ENCODE measurements at places on chromosomes 12 and 14.

GRCh38 chr12:95339086-95339788 lies 121.6 kb downstream of the VEZT start:
- no peak for DNase-seq

DNA sequence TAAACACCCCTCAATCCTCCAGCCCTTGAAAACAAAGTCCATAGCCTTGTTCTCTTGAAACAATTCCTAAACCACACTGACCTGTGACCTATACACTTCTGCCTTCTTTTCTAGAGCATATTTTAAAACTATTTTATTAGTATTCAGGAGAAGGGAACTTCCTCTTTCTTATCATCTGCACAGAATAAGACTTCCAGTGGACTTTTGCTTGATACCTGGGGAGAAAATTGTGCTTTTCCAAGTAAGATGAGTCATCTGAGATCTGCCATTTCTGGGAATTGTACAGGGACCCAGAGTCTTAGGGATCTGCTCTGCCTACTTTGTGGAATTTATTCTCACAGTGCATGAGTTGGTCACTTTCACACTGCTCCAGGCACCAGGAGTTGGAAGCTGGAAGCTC lies 10.5 kb upstream of the WNT5B start:
- DNase-seq: no peak

- DNase-seq: no peak
Observed at GRCh38 chr14:51681411-51681810, 29.7 kb downstream of the FRMD6 start.

DNA sequence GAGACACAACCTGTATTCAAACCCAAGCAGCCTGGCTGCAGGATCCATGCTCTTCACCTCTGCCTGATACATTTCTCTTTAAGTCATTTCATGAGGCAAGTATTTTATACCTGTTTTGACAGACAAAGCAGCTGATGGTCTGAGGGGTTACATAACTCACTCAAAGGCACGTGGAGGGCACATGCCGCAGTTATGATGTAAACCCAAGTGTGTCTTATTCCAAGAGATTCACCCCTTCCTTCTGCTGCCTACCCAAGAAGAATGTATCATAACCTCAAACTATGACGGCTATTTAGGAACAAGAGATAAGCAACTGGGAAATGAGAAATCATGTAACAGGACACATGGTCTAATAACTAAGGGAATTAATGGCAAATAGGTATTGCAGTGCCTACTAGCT lies 329.8 kb upstream of the TMPO start:
- no peak for DNase-seq

DNA sequence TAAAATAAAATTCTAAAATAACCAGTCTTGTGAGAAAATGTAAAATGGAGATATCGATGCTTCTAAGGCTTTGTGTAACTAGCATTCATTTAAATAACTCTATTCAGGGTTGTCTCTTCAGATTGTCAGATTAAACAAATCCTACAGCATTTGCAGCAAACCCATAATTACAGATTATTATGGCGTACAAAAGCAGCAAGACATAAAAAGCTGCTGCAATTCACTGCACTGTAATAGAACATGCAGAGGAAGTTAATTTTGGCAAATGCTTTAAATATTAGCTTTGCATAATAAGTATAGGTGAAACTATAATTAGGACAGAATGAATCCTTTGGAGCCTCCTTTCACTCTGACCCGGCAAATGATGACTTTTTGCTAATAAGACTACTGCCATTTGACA lies 98.3 kb downstream of the INSM2 start:
- no peak for DNase-seq

GRCh38 chr12:65152596-65152995 lies 16.8 kb upstream of the LEMD3 start:
- no peak for DNase-seq

- DNase-seq: no peak
Observed at GRCh38 chr12:39672976-39673375, 53.4 kb upstream of the ABCD2 start.

GRCh38 chr14:39621678-39622077 lies 189.4 kb upstream of the FBXO33 start:
- DNase-seq: no peak

DNA sequence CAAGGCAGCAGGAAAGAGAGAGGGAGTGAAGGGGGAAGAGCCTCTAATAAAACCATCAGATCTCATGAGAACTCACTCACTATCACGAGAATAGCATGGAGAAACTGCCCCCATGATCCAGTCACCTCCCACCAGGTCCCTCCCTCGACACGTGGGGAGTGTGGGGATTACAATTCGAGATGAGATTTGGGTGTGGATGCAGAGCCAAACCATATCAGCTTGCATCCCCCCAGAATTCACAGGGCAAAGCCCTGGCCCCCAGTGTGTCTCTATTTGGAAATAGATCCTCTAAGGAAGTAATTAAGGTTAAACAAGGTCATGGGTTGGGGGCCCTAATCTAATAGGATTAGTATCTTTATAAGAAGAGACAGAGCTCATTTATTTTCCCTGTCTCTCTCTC lies 56.1 kb upstream of the TCL1A start:
- DNase-seq: no peak

GRCh38 chr12:60394665-60395064 lies 798.8 kb downstream of the SLC16A7 start:
- DNase-seq: no peak

DNA sequence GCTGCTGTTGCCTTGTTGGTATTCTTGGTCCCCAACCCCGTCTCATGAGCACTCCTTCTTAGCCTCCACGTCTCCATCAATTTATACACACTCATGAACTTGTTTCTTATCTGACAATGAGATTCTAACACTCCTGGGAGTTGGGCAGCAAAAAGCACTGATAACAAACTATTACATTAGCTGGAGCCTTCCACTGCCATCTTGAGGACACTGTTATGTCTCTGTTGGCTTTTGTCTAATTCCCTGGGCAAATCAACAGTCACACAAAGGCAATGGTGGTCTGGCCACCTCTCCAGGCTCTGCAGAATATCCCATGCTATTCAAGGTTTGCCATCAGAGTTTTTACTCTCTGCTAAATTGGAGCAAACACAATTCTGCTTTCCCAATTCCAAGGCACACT lies 117.8 kb upstream of the COCH start:
- DNase-seq: no peak

DNA sequence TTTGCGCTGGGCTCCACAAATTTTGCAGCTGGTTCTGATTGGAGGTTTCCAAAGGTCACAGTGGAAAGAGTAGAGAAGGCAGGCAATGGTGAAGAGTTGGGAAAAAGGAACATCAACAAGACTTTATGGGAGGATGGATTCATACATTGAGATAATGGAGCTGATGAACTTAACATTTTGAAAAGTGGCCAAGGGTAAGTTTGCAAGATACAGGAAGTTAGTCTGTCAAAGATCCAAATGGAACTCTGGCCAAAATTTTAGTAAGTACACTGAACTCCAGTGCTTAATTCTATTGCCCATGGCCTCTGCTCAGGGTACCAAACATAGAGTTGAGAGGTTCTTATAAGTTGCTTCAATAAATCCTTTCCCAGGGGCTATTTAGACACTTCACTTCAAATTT lies 15.6 kb downstream of the CCER1 start:
- DNase-seq: no peak

DNA sequence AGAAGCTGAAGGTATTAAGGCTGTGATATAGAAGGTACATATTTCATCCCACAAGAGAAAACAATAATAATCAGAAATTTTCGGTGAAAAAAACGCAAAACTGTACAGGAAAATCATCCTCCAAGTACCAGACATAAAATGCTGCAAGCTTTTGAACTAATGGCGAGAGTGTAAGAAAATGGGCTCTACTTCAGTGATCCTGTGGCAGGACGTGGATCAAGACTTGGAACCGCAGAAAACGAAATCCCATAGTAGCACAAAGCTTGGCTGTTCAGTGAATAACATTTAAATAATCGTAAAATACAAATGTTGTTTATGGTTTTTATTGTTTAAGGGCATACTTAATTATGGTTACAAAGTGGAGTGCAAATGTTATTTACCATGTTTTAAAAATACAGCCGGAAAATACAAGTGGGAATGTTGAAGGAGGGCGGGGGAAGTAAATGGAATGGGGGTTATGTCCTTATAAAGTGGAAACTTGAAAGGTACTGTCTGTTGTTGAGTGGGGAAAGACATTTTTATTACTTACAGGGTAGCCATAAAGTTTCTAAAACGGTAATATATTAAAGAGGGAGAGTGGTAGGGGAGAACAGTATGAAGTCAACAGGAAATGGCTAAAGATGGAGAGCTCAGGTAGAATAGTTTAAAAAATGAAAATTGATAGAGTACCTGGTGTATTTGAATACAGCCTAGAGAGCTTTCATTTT lies 1.1 kb downstream of the SMIM10L1 start:
- DNase-seq: no peak

DNA sequence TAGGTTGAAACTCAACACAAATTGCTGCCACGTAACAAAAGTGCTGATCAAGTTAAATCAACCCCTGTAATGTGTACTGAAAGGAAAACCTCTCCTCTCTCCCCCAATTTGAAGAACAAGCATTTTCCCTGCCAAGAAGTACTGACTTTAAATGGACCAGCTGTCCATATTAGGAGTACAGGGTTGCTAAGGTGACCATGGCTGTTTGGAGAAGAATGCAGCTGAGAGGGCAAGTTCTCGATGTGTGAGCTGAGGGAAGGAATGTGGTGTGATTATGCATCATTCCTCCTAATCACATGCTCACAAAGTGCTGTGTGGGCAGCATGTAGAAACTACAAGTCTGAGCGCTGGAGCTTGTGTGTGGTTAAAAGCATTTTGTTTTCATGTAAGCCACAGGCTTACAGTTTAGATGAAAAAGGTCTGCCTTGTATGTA lies 50.9 kb upstream of the CCT2 start:
- no peak for DNase-seq

GRCh38 chr12:3139760-3140159 lies 62.6 kb downstream of the TSPAN9 start:
- DNase-seq: no peak

- DNase-seq: no peak
Observed at GRCh38 chr12:96303653-96304052, 96.6 kb downstream of the CDK17 start.

- DNase-seq: no peak
Observed at GRCh38 chr14:87002776-87003175, 990.2 kb downstream of the GALC start.

DNA sequence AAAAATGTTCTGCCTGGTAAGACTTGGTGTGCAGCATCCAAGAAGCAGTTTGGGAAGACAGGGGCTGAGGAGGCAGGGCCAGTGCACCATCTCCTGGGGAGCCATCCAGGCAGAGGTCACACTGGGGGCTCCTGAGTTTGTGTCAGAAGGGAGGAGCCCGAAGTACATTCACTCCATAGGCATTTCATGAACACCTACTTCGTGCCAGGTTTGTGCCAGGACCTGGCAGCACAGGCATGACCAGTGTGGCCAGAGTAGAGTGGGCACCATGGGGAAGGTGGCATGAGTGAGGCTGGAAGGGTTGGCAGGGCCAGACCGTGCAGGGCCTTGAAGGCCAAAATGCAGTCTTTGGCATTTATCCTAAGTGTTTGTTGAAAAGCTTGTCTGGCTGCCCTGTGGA lies 86.5 kb upstream of the RIN3 start:
- DNase-seq: no peak

GRCh38 chr12:5581019-5581418 lies 149.1 kb downstream of the NTF3 start:
- no peak for DNase-seq

- no peak for DNase-seq
Observed at GRCh38 chr12:1529862-1530591, 64.4 kb downstream of the FBXL14 start.

GRCh38 chr12:58847901-58848600 lies 72.3 kb downstream of the LRIG3 start:
- DNase-seq: no peak

- no peak for DNase-seq
Observed at GRCh38 chr12:102021540-102022246, 40.1 kb downstream of the WASHC3 start.

DNA sequence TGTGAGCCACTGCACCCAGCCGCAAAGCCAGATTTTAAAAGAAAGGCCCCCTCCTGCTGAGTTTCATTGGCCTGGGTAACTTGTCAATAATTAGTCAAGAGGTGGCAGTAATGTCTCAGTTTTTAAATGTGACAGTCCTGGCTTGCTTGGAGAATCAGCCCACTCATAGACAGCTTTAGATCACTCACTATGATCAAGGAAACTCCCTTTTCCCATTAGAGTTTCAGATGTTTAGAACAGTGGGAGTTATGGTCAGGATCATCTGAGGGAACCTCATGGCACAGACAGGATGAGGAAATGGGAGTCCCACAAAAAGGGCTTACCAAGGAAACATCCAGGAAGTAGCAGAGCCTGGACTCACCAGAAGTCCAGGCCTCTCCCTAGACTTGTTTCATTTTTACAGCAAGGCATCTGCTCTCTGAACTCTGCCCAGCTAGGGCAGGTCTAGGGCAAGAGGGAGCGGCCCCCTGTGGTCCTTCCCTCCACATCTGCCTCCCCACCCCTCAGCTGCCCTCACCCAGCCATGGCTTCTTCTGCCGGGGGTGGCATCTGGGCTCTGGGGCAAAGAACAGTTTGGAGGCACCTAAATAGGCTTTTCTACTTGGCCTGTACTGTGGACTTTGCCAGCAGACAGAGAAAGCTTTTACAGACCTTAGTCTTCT lies 11.2 kb downstream of the BCL2L14 start:
- no peak for DNase-seq
